ENCODE measurements at places on chromosomes 13 and 19. TPM values are rescaled to one million over a fixed set of nuclear protein-coding genes. Genes with fewer than 3 reads are reported as not detected.
A peak's percentile ranks its signal among the peaks of the same experiment; 100 is the strongest.

- no peaks in the 10 kb centered on the region for H3K4me1 ChIP-seq
- H3K27me3 ChIP-seq: no peaks in the 10 kb centered on the region
- no peaks in the 10 kb centered on the region for H3K36me3 ChIP-seq
- H3K27ac ChIP-seq: no peak overlapping the region
- H3K4me3 ChIP-seq: no peak overlapping the region
Observed at GRCh38 chr13:93378184-93378583, 151.6 kb downstream of the GPC6 start.

DNA sequence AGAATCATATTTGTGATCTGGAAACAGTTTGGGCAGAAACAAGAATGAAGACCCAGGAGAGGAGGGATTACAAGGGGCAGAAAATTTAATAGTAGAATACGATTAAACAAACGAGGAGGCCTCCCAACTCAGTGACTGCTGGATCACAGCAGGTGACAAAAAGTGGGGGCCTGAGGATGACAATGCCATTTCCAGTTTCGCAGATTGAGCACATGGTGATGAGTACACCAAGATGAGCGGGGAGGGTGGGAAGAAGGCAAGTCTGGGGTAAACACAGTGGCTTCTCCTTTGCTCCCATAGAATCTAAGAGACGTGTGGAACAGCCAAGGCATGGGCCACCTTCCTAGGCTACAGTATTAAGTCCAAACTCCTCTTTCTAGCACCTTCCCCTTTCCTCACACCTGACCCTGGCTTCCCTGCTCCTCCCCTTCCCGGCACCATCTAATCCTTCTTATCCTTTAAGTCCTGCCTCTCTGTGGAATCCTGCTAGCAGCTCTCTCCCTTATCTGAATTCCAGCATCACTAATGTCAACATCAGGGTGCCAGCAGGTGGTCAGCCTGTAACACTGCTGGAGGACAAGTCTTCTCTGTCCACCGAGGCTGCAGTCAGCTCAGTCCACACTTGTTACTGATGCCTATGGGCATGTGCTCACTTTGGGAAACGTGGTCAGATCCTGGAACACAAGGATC is 13.5 kb downstream of the ATP7B start:
- no peaks in the 10 kb centered on the region for H3K36me3 ChIP-seq
- peak; percentile 72 for DNase-seq
- peaks cover 44% of the 10 kb centered on the region for H3K4me1 ChIP-seq
- no peak overlapping the region for H3K4me3 ChIP-seq

DNA sequence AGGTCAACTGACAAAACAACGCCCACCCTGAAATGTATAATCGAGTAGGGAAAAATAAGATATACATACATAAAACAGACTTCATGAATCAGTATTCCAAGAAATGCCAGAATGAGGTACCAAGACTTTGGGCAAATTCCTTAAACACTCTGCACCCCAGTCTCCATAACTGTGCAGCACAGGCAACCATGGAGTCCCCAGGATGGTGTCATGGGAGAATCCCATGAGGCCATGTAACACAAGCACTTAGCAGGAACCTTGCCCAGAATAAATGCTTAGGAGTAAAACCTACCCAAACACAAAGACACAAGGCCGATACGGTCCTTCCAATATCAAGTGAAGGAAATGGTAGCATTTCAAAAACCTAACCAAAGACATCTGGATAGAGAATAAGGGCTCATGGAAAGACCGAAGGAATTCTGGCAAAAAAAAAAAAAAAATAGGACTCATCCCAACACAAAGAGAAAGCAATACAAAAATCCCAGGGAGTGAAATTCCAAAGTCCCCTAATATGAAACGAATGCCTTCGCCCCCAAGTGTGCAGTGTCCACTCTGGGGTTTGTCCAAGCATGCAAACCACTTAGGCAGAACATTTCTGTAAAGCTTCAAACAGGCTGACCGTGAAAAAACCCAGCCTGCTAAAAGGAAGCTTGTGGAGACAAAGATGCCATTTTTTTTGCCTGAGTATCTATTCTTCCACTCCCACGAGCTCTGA is 11.1 kb downstream of the ZC3H4 start:
- peaks cover 41% of the 10 kb centered on the region for H3K4me1 ChIP-seq
- H3K4me3 ChIP-seq: no peak overlapping the region
- H3K27me3 ChIP-seq: no peaks in the 10 kb centered on the region
- H3K27ac ChIP-seq: no peak overlapping the region

GRCh38 chr19:30665449-30665848 is 293.3 kb downstream of the ZNF536 start:
- peaks cover 15% of the 10 kb centered on the region for H3K27me3 ChIP-seq
- H3K4me1 ChIP-seq: no peaks in the 10 kb centered on the region
- no peak for DNase-seq
- H3K36me3 ChIP-seq: no peaks in the 10 kb centered on the region

DNA sequence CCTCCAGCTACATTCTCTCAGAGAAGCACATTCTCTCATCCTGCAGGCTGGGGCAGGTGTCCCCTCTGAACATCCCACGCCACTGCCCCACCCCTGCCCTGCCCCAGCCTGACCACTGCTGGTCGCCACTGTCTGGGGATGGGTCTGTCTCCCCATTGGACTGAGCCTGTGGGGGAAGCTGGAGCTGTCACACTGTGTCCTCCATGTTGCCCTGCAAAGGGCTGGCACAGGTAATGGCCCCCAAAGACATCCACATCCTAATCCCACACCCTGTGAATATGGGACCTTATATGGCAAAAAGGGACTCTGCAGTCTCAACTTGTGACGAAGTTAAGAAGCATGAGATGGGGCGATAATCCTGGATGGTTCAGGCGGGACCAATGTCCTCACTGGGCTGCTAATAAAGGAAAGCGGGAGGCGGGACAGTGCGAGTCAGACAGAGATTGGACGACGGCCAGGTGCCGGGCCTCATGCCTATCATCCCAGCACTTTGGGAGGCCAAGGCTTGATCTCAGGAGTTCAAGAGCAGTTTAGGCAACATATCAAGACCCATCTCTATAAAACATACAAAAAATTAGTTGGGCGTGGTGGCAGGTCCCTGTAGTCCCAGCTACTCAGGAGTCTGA is 9.1 kb downstream of the AP2S1 start:
- no peaks in the 10 kb centered on the region for H3K27me3 ChIP-seq
- no peaks in the 10 kb centered on the region for H3K36me3 ChIP-seq
- peak overlapping the region; percentile 35 for H3K27ac ChIP-seq
- DNase-seq: no peak

DNA sequence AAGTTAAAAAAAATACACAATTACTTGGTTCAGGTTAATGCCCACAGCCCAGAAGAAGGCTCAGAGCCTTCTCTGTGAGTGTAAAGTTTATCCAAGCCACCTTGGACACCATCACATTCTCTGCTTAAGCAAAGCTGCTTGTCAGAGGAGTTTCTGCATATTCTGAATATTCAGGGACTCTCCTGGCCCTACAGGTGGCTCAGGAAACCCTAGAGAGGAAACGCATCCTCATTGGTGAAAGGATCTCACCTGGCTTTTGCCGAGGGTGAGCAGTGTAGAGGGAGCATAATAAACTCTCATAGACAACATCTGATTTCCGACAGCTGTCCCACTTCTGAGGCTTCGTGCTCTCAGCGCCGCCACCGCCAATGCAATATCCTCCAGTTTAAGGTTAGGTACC is 239.9 kb upstream of the TSHZ3 start:
- no peak overlapping the region for H3K27ac ChIP-seq
- no peaks in the 10 kb centered on the region for H3K36me3 ChIP-seq
- DNase-seq: no peak
- H3K4me1 ChIP-seq: no peaks in the 10 kb centered on the region

- no peaks in the 10 kb centered on the region for H3K36me3 ChIP-seq
- no peak overlapping the region for H3K27ac ChIP-seq
- H3K4me3 ChIP-seq: no peak overlapping the region
- DNase-seq: peak; percentile 61
- H3K4me1 ChIP-seq: no peaks in the 10 kb centered on the region
Observed at GRCh38 chr19:15101479-15102082, 5.6 kb upstream of the SYDE1 start.

DNA sequence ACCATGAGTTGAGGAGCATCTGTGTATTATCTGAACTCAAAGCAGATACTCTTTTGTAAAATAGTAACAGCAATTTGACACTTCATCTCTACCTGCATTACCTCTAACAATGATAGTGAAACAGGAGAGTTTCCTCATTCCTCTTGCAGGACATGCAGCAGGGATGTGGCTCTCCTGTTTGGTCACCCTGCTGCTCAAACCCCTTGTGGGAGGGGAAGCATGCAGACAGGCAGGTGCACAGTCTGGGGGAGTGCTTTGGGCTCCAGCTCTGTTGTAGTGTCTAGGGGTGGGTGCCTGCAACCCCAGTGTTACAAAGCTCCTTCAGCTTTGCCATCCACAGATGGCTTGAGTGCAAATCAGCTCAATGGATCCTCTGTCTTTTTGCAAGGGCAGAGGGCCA is 827.6 kb downstream of the DACH1 start:
- H3K4me3 ChIP-seq: no peak overlapping the region
- H3K27ac ChIP-seq: no peak overlapping the region
- no peaks in the 10 kb centered on the region for H3K27me3 ChIP-seq
- no peak for DNase-seq

GRCh38 chr13:25114220-25114619 is 18.3 kb downstream of the PABPC3 start:
- no peaks in the 10 kb centered on the region for H3K36me3 ChIP-seq
- H3K4me3 ChIP-seq: no peak overlapping the region
- no peaks in the 10 kb centered on the region for H3K27me3 ChIP-seq
- peaks cover 5% of the 10 kb centered on the region for H3K4me1 ChIP-seq
- DNase-seq: peak; percentile 86

GRCh38 chr13:94859811-94860210 is 147.5 kb upstream of the SOX21 start:
- H3K4me1 ChIP-seq: no peaks in the 10 kb centered on the region
- H3K27ac ChIP-seq: no peak overlapping the region
- no peak for DNase-seq
- H3K27me3 ChIP-seq: peaks cover 8% of the 10 kb centered on the region
- H3K4me3 ChIP-seq: no peak overlapping the region
- H3K36me3 ChIP-seq: no peaks in the 10 kb centered on the region

DNA sequence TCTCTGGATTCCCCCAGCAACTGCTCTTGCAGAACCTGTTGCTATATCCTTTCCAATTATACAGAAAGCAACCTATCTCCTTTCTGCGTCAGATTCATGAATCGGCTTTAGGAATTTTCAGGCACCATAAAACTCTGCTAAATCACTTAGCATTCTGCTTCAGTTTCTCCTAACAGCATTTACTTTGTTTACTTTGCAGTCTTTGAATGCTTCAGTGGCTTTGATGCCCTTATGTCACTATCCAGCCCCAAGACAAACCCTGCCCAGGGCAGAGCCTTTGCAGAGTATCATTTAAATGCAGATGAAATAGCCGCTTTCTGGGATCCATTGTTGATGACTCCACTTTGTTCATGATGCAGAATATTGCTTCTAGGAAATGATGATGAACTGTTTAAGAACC is 43.1 kb downstream of the SLITRK1 start:
- H3K27me3 ChIP-seq: no peaks in the 10 kb centered on the region
- no peaks in the 10 kb centered on the region for H3K36me3 ChIP-seq
- no peak overlapping the region for H3K27ac ChIP-seq
- no peak overlapping the region for H3K4me3 ChIP-seq
- no peaks in the 10 kb centered on the region for H3K4me1 ChIP-seq

DNA sequence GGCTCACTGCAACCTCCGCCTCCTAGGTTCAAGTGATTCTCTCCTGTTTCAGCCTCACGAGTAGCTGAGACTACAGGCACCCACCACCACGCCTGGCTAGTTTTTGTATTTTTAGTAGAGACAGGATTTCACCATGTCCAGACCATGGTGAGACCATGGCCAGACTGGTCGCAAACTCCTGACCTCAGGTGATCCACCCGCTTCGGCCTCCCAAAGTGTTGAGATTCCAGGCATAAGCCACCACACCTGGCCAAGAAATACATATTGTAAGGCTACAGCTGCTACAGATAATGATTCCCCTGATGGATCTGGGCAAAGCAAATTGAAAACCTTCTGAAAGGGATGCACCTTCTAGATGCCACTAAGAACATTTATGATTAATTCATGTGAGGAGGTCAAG is 17.8 kb downstream of the PLPP2 start:
- H3K4me1 ChIP-seq: no peaks in the 10 kb centered on the region
- DNase-seq: no peak
- no peak overlapping the region for H3K27ac ChIP-seq
- no peaks in the 10 kb centered on the region for H3K36me3 ChIP-seq
- H3K4me3 ChIP-seq: no peak overlapping the region
- H3K27me3 ChIP-seq: peaks cover 1% of the 10 kb centered on the region

DNA sequence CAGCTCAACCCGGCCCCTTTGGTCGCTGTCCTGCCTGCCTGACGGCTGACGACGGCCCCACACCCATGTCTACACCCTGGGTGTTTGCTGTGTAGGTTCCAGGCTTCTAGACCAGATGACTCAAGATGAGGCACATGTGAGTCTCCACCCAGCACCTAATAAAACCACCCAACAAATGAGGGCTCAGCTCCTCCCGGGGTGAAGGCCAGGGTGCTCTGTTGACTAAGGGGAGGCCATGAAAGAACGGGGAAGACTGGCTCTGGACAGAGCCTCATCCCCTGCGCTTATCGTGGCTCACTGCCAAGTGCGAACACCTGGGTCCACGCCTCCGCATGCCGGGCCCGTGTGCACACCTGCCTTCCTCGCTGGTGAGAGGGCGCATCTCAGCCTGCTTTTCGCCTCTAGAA is 39.6 kb downstream of the COL4A2 start:
- H3K27me3 ChIP-seq: no peaks in the 10 kb centered on the region
- H3K27ac ChIP-seq: no peak overlapping the region
- H3K4me3 ChIP-seq: no peak overlapping the region
- DNase-seq: no peak
- peaks cover under 1% of the 10 kb centered on the region for H3K4me1 ChIP-seq

DNA sequence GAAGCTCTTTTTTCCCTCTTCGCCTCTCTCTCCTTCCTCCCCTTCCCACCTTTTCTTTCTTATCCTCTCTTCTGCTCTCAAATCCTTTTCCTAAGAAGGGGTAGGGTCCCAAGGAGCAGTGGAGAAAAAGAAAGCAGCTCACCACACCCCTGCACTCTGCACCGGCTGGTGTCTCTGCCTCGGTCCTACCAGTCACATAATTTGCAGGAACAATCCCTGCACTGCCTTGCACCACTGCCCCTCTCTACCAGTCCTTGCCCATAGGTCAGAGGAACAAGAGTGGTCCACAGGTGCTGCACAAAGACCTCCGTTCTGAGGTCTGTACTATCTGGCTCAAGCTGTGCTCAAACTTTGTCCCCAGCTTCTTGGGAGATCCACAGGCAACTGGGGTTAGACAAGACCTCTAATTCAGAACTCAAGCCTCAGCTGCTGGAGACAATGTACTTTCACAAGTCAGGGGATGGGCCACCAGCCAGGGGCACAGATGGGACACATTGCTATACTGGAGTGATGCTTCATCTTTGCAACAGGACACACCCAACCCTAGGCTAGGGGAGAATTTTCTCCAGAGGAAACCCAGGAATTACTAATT is 125.4 kb upstream of the ZNF507 start:
- peaks cover 20% of the 10 kb centered on the region for H3K27me3 ChIP-seq
- no peaks in the 10 kb centered on the region for H3K4me1 ChIP-seq
- no peaks in the 10 kb centered on the region for H3K36me3 ChIP-seq
- DNase-seq: no peak
- no peak overlapping the region for H3K4me3 ChIP-seq

The TEX29 gene
- total RNA-seq: not detected

The NEK3 gene
- total RNA-seq: 11.0 TPM

The ZNF850 gene
- total RNA-seq: 3.3 TPM

The CFD gene
- total RNA-seq: 9.0 TPM
